CD4-positive, alpha-beta T cell treated with Interleukin-17A for 4 hours (primary cell): ENCODE measurements at places on chromosomes 6 and 20.
A peak's percentile ranks its signal among the peaks of the same experiment; 100 is the strongest.

GRCh38 chr6:148746363-148747144 lies at the start of gene UST:
Gene UST, plus strand, starts transcription at chr6:148747030. Its CDS starts 401 bp downstream, at chr6:148747431.
- DNase-seq: peak; percentile 70

DNA sequence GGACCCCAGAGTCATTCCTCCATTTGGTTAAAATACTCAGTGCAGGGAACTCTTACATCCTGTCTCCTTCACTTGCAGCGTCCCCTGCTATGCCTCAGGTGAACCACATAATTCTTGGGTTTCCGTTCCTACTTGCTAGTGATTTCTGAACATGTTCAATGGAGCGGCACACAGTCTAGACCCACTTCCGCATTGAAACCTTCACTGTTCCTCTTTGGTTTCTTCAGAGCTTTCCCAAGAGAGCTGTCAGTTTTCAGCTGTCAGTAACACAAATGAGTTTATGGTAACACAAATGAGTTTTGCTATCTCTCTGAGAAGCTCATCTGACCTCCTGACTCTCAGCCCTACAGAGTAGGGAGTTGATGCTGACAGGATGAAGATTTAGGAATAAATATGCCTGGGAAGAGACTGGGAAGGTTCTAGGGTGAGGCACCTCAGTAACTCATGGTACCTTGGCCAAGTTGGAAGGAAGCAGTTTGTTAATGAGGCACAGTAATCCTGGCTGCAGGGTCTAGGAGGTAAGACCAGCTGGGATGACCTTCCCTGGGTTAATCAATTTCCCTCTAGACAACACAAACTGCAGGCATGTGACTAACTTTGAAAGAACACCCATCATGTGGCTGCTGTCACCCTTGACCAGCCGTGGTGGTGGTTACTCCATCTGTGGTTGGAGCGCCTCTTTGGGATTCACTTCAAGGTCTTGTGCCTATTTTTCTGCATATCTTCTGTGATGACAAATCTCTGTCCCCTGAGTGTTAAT lies 5.4 kb downstream of the SYS1 start:
- peak; percentile 55 for DNase-seq

- DNase-seq: no peak
These were observed 210.0 kb upstream of the SOX4 start for GRCh38 chr6:21383450-21384085.

GRCh38 chr20:61161726-61162390 lies 90.2 kb upstream of the CDH4 start:
- DNase-seq: no peak

GRCh38 chr6:75279418-75279817 lies 5.2 kb downstream of the TMEM30A start:
- no peak for DNase-seq

DNA sequence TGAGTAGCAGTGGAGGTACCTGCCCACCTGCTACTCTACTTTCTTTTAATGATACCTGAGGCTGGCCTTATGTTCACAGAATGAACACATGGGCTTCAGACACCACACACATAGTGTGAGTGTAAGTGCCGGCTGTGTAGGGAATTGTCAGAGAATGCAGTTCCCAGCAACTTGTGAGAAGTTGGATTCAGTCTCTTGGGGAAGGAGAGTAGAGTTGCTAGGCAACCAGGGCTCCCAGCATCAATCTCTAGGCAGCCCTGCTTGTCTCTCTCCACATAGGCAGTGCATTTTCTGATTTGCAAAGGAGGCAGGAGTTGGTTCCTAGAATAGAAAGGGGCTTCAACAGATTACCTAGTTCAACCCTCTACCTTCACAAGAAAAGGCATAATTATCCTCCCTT lies 74.1 kb downstream of the BFSP1 start:
- DNase-seq: no peak

GRCh38 chr6:12851123-12851695 lies 134.6 kb downstream of the PHACTR1 start:
- no peak for DNase-seq

GRCh38 chr6:151592449-151593159 lies 98.8 kb downstream of the CCDC170 start:
- no peak for DNase-seq

DNA sequence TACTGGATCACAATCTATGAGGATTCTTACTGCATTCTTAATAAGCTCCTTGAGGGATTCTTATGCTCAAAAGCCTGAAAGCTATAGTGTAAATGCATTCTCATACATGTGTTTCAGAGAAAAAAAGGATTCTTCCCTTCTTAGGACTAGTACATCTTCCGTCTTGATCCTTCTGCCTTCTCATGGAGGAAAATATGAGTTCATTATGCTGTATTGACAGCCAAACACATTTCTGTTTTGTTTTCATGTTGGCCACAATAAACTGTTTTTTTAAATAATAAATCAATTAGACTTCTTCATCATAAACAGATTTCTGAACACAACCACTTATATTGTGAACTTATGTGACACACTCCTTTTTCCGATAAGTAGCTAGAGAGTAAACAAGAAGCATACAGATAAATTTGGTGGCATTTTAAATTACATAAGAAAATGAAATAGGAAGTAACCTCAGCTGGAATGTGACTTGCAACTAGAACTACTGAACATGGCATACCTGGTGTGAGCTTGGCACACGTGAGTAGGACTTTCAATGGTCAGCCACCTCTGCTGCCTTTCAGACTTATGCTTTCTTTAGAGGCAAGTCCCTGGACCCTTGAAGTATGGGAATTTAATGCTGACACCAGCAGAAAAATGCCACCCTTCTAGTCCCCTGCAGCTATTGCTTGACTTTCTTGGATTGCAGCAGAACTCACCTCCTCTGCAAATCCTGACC lies 350.4 kb downstream of the BCKDHB start:
- DNase-seq: no peak

DNA sequence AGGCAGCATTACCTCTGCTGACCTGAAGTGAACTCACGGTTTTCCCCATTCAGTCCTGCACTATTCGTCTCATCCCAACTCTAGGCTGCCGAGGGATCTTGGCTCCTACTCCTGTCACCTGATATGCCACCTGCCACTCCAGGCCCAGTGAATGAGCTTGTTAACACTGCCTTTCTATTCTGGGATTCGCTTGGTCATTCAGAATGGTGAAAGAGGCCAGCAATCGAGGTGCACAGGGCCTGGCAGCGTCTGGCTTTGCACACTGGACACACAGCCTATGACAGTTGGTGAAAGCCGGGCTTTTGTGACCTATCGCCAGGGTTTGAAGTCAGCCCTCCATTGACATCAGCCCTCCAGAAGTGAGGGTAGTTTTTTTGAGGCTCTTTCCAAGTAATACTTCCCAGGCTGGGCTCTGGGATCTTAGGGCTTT lies 59.3 kb upstream of the MYL9 start:
- DNase-seq: no peak

DNA sequence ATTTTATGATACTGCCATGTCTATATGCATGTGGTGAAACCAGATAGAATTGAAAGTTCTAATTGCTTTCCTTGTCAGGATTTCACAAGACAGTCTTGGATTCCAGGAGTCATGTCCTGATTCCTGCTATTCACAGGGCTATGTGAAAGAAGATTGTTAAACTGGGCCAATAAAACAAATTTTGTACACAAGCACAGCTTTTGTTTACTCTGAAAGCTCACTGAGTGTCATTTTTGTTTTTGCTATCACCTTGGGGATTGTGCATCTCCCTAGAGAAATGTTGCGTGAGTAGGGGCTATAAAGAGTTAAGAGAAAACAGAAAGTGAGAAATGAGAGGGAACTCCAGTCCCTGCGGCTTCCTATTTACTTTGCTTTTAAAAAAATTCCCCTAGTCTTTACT lies 627.5 kb downstream of the PKHD1 start:
- no peak for DNase-seq

DNA sequence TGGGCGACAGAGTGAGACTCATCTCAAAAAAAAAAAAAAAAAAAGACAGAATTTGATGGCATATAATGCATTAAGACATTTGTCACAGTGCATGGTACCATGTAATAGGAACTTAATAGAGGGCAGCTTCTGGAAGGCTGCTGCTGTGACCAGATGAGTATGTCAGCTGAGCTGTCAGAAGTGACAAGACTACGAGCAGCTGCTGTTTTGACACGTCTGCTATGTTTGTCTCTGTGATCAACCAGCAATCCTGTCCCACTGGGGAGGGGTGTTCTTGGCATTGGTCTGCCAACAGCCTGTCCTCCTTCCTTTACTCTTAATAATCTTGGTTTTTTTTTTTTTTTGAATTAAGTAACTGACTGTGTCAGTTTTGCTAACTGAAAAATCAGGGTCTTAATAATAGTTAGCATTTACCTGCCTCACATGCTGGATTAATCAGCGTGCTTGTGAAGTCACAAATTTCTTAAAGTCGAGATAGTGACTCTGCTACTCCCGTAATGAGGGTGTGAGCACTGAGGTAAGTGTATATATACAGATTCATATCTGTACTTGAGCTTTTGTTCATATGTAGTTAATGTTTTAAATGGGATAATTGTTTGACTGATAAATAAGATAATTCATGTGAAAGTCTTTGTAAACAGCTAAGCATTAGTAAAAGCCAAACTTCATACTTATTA lies 152.4 kb downstream of the BMP2 start:
- DNase-seq: no peak

- DNase-seq: no peak
These were observed 9.8 kb upstream of the TASP1 start for GRCh38 chr20:13648291-13649228.

GRCh38 chr20:53069132-53069531 lies 97.0 kb downstream of the TSHZ2 start:
- no peak for DNase-seq

- no peak for DNase-seq
These were observed 260.1 kb upstream of the ARID1B start for GRCh38 chr6:156517088-156517487.

- DNase-seq: no peak
These were observed 2.5 kb upstream of the PTPRT start for GRCh38 chr20:43191946-43192863.

- DNase-seq: no peak
These were observed 10.9 kb upstream of the BMP5 start for GRCh38 chr6:55886185-55886836.

- no peak for DNase-seq
These were observed 2.5 kb upstream of the IGF2R start for GRCh38 chr6:159966339-159966738.

GRCh38 chr6:46473881-46474280 lies 17.4 kb downstream of the RCAN2 start:
- no peak for DNase-seq

DNA sequence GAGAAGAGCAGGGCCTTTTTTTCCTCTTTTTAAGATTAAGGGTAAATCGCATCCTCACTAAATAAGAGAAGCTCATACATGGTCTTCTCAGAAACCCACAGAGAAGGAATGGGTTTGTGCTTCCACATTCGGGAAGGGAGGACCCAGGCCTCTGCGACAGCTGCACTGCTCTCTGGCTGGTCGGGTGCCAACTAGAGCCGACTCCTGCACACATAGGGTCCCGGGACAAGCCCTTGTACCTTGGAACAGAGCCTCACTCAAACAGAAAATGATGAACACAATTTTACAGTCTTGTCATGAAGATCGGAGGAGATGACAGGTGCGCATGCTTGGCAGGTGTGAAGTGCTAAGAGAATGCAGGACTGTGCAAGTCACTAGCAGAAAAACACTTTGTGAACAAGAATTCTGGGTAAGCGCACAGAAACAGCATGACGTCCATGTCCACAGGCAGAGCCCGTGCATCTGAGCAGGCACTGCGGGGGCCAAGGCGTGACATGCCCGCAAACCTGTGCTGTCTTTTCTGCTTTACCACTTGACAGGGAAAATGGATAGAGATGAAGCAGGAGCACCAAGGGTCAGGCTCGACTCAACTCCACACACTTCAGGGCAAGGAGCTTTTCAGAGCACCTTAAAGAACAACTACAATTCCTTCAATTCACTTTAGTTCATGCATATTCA lies 101.0 kb upstream of the MPC1 start:
- no peak for DNase-seq

DNA sequence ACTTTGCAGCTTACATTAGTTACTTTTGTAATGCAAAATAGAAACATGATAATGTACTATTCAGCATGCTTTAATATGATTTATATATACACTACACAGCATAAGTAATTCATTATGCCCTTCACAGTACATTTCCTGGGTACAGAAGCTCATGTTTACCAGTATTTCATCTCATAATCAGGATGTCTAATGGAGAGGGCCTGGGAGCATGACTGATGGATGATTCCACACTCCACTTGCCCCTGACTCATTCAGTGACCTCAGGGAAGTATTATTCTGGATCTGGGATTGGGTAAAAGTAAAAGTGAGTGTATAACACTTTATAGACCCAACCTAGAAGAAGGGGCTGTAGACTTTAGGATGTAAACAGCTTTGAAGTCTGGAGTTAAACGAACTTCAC lies 31.4 kb upstream of the BACH2 start:
- DNase-seq: no peak

GRCh38 chr6:100460650-100461204 lies 4.0 kb downstream of the SIM1 start:
- DNase-seq: no peak

GRCh38 chr6:131861381-131861780 lies 53.6 kb downstream of the ENPP1 start:
- DNase-seq: no peak

- DNase-seq: no peak
These were observed 387.8 kb upstream of the RUNX2 start for GRCh38 chr6:44940367-44940766.

GRCh38 chr6:43821101-43821886 lies 51.3 kb downstream of the VEGFA start:
- no peak for DNase-seq

DNA sequence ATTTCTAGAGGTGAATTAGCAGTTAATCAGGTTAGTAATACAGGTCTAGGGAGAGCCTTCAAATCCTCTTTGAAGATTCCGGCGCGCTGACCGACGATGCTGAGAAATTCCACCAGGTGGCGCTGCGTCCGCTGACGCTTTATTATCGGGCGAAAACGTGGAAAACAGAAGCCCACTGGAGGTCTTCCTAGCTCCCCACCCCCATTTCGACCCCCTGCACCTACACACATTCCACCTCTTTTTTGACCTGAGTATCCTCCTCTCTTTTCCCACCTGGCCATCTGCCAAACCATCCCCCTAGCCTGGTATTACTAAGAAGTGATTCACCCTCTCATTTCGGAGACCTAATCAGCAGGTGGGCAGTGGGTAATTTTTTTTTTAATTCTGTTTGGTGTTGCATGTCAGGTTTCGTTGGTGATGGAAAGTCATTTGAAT lies 65.4 kb upstream of the RIN2 start:
- DNase-seq: peak; percentile 44

GRCh38 chr6:116557893-116558292 lies 4.3 kb downstream of the CALHM4 start:
- no peak for DNase-seq

GRCh38 chr6:134420614-134421181 lies 102.8 kb upstream of the SGK1 start:
- DNase-seq: no peak
